ENCODE measurements at places on chromosomes 12 and 14.

DNA sequence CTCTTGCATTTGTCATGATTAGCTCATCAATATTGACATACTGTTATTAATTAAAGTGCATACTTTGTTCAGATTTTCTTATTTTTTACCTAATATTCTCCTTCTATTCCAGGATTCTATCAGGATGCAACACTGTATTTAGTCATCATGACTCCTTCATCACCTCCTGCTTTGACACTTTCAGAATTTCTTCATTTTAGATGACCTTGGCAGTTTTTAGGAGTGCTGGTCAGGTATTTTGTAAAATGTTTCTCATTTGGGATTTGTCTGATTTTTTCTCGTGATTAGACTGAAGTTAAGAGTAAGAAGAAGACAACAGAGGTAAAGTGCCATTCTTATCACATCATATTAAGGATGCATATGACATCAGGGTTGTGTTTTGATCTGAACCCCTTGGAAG, 167.0 kb upstream of the FOXG1 start:
- no peak for DNase-seq

DNA sequence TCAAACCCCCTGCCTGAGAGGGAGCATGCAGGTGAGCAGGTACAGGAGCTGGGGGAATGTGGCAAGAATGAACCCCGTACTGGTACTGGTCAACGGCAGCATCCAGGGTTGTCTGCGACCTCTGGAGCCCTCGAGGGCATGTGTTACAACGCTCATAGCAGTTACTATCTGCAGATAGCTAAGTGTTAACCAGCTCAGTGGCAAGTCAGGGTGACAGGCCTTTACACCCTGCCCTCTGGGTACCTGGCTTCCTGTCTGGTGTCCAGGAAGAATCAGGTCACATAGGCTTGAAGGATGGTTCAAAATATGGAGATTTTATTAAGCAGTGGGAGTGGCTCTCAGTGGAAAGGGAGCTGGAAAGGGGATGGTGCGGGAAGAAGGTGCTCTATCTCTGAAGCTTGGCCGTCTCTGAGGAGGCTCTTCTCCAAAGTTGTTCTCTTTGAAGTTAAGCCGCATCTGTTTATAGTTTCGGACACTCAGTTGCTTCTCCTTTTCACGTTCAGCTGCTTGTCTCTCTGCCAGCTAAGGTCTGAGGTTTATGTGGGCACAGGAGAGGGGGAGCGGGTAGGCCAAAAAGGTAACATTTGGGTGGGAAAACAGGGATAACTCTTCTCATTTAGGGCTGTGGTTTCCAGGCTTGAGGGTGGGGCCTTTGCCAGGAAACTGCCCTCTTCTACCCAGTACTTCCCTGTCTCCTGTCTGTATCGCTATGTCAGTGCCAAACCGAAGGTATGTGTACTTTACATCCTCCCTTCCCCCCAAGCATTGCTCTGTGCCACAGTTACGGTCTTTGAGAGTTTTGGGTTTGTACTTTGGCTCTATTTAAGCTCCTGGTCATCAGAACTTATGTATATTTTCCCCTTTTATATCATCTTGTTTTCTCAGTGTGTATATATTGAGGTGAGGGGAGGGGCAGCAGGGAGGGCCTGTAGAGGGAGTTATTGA, 305.8 kb downstream of the RGS6 start:
- DNase-seq: no peak

DNA sequence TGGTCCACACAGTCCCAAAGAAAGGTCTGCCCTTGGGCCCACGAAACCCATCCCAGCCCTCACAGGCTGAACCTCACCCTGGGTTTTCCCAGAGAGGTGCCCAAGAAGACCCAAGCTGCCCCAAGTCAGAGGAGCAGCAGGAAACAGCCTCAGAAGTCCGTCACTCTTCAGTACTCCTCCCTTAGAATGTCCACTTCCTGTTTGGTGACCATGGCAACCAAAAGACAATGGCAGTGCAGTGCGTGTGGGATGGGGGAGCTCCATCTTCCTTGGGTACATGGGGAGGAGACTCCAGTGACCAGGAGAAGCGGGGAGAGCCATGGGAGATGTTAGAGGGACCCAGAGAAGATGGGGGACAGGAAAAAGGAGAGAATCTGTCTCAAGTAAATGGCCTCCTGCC, 11.3 kb downstream of the SELPLG start:
- DNase-seq: no peak

GRCh38 chr12:115336506-115336905, 652.5 kb upstream of the TBX3 start:
- no peak for DNase-seq

- no peak for DNase-seq
These were observed 272.9 kb downstream of the EGLN3 start for GRCh38 chr14:33678005-33678404.

DNA sequence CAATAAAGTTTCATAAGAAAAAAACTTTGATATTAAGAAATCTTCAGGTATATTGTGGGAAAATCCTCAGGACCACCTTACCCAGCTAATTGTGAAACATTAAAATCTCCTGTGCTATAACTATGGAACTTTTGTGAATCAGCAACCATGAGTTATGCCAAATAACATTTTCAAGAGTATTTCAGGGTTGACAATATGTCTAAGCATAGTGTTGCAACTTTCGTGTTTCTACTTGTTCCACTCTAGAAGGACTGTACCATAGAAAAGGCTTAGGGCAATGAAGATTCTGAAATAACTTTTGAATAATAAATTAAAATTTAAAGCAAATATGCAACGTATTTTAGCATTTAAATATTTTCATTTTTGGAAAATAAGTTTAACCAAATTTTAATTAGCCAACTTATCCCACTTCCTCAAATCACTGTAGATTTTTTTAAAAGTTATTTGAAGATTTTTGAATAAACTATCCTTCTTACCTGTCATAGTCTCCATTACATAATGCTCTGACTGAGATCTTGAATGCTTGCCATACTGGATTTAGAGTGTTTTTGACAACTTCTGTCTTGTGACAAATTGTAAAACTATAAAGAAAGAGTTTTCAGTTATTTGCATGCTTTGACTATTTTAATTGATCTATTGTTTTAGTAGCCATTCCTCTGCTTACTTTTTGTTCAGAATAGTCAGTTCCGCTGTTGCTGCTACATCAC, 143.6 kb downstream of the CPNE8 start:
- no peak for DNase-seq

GRCh38 chr14:99884834-99885648, 91.8 kb downstream of the EML1 start:
- DNase-seq: no peak

GRCh38 chr12:74586251-74586650, 48.6 kb downstream of the ATXN7L3B start:
- DNase-seq: no peak

DNA sequence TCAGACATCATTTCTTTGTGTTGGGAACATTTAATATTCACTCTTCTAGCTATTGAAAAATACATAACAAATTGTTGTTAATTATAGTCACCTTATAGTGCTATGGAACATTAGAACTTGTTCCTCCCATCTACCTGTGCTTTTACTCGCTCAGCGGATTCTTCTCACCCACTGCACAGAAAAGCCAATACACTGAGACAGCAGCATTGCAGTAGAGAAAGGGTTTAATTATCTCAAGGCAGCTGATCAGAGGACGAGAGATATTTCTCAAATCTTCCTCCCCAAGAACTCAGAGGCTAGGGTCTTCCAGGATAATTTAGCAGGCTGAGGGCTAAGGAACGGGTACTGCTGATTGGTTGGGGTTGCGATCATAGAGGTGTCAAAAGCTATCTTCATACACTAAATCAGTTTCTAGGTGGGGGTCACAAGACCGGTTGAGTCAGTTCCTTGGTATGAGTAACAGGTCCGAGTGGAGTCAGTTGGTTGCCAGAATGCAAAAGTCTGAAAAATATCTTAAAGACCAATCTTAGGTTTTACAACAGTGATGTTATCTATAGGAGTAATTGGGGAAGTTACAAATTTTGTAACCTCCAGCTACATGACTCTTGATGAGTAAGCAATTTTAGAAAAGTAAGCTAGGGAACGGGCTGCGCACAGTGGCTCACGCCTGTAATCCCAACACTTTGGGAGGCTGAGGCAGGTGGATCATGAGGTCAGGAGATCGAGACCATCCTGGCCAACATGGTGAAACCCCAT, 173.1 kb downstream of the FBXL14 start:
- DNase-seq: no peak

GRCh38 chr12:59698600-59698999, 102.8 kb downstream of the SLC16A7 start:
- no peak for DNase-seq

DNA sequence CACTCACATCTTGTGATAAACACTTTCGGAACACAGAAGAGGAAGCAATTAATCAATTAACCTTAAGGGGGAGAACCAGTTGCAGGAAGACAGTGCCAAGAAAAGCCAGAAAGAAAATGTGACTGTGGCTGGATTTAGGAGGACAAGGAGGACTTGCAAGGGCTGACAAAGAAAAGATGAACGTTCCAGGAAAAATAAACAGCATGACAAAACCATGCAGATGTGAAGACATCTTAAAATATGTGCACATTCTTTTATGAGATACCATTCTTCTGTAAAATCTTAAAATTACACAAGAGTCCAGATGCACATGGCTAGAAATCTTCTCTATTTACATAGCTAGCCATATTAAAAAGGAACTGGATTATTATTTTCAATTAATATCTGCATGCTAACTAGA, 33.4 kb downstream of the KITLG start:
- DNase-seq: no peak

DNA sequence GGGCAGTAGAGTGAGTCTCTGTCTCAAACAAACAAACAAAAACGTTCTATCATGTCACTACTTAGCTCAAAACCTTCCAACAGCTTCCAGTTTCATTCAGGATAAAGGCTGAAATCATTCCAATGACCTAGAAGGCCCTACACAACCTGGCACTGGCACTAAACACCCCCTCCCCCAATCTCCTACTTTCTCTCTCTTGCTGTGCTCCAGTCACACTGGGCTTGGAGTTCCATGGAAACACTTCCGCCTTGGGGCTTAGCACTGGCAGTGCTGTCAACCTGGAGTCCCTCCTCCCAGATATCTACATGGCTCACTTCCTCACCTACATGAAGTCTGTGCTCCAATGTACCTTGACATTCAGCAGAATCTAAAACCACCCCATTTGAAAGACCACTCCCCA, 65.0 kb upstream of the SINHCAF start:
- no peak for DNase-seq

GRCh38 chr12:749751-750270, 2.6 kb upstream of the WNK1 start:
- no peak for DNase-seq

GRCh38 chr14:105492031-105492970, 1.3 kb downstream of the TEDC1 start:
- DNase-seq: no peak

- no peak for DNase-seq
These were observed 4.7 kb upstream of the SSH1 start for GRCh38 chr12:108861878-108862587.

- no peak for DNase-seq
These were observed 92.8 kb upstream of the METAP2 start for GRCh38 chr12:95380997-95381786.

DNA sequence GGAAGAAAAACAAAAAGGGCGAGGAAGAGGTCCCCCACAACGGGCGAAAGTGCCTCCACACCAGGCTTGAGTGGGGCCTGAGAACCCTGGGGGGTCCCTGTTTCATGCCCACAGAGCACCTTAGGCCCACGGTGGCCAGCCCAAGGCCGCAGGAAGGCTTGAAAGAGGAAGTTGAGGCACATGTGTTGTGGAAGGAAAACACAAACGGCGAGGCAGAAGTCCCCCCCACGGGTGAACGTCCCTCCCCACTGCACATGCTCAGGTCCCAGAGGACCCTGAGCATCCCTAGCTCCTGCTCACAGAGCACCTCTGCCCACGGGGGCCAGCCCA, 371.5 kb downstream of the ALG10 start:
- DNase-seq: no peak

DNA sequence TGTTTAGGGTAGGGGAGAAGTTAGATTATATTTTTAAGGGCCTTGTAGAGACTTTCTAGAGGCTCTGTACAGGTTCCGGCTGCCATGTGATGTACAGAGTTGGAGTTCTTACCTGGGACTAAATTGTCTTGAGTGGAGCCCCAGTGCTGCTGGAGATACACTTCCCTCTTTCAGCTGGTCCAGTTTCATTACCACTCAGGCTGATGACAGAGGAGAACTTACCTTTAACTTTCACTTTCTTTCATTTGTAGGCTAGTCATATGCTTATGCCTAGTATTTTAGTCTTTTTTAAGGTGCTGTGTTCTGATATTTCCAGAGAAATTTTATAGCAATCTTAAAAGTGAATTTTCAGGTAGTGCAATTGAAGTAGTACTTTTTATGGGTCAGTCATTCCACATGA, 117.3 kb downstream of the ERC1 start:
- no peak for DNase-seq

DNA sequence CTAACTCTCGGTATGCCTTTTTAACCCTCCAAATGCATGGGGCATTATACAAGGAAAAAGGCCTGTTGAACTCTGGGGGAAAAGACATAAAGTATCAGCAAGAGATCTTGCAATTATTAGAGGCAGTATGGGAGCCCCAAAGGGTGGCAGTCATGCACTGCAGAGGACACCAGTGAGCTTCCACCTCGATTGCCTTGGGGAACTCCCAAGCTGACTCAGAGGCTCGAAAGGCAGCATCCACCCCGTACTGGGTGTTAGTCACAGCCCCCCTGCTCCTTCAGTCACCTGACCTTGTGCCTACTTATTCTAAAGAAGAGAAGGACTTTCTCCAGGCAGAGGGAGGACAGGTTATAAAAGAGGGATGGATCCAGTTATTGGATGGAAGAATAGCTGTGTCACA, 781.4 kb upstream of the TMEM132C start:
- no peak for DNase-seq

- no peak for DNase-seq
These were observed 43.8 kb downstream of the MED13L start for GRCh38 chr12:116233669-116234068.

GRCh38 chr12:93229494-93230325, 148.0 kb upstream of the NUDT4 start:
- DNase-seq: no peak

- no peak for DNase-seq
These were observed 145.4 kb upstream of the ABCD2 start for GRCh38 chr12:39764944-39765560.

DNA sequence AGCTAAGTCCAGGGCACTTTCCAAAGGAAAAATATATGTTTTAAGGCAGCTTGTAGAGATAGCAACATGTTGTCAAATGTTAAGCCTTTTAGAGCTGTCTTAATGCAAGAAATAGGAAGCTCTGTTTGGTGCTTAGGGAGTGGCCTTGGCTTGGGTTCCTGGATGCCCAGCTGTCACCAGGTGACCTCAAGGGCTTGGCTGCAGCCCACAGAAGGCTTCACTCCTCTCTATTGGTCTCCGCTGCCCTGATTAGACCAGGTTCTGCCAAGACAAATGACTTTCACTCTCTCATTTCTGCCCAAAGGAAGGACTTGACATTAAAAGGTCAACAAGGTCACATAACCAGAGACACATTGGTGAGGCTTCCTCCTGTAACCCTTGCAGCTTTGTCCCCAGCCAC, 76.8 kb downstream of the WSCD2 start:
- no peak for DNase-seq
